Amygdala (tissue), 56 donors: ENCODE measurements at places on chromosomes 7 and 10.

GRCh38 chr10:22222236-22223190 is 4.7 kb upstream of the EBLN1 start:
- no peak for DNase-seq

GRCh38 chr10:116721547-116722392 is 20.6 kb downstream of the HSPA12A start:
- no peak for DNase-seq

GRCh38 chr10:79342811-79343561 is 4.3 kb upstream of the PPIF start:
- no peak for DNase-seq

DNA sequence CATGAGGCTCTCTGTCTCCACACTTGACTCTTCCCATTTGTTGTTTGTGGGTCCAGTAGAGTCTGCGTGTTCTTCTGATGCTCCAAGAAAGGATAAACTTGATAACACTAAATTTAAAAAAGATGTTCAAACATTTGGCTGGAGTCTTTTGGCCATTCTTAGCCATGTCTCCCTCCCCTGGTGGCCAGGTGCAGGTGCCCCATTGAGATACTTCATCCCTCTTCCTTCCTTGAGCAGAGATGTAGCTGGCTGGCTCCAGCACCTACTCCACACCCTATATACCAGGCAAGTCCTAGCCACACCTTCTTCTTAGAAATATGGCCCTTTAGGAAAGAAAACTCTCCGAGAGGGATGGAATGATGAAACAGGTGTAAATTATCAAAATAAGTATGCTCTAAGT is 103.2 kb upstream of the GJD4 start:
- DNase-seq = no peak

DNA sequence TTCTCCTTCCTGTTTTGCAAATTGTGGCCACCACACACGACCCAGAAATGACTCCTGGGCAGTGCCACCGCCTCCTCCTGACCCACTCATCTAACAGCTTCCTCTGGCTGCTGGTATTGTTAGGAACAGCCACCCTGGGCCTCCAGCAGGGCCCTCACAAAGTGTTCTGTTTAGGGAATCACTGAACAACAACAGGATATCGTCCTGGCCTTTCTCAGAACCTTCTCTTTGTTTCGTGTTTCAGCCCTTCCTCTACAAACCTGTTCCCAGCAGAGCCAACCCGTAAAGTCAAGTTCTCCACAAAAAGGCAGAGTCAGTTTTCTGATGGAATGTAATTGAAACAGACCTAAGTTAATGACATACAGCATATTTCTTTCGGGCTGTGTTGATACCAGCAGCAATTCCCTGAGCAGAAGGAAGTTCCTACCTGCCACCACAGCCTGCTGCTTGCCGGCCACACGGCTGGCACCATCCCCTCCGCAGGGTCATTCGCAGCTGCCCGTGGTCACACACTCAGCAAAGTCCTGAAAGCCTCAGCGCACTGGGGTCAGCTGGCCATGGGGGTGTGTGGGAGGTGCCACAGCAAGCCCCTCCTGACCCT is 91.7 kb upstream of the PITRM1 start:
- DNase-seq = no peak

DNA sequence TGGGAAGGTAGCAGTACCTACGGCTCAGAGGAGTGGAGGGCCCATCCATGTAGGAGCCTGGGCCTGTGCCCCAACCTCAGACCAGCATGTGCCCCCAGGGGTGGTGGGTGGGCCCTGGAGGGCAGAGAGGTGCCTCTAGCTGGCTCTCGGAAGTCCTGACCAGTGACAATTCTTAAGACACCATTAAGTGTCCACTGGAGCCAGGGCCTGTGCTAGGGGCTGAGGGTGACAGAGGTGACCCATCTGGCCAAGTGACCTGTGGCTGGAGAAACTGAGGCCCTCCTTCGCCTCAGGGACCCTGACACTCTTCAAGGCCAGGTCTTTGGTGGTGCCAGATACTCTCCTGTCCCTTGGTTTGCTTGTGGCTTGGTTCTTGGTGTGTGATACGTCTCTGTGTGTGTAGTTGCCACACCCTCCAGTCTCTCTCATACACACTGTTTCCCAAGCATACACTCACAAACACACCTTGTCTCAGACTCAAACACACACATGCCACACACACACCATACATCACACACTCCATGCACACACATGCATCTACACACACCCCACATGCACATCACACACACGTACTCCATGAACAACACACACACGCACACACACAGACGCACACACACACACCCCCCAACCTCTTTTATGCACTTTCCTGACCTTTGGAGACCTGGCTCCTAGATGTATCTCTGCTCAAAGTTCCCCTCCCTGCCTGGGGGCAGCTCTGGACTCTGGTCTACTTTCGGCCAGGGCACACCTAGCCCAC is 897 bp upstream of the RAMP3 start:
- no peak for DNase-seq

DNA sequence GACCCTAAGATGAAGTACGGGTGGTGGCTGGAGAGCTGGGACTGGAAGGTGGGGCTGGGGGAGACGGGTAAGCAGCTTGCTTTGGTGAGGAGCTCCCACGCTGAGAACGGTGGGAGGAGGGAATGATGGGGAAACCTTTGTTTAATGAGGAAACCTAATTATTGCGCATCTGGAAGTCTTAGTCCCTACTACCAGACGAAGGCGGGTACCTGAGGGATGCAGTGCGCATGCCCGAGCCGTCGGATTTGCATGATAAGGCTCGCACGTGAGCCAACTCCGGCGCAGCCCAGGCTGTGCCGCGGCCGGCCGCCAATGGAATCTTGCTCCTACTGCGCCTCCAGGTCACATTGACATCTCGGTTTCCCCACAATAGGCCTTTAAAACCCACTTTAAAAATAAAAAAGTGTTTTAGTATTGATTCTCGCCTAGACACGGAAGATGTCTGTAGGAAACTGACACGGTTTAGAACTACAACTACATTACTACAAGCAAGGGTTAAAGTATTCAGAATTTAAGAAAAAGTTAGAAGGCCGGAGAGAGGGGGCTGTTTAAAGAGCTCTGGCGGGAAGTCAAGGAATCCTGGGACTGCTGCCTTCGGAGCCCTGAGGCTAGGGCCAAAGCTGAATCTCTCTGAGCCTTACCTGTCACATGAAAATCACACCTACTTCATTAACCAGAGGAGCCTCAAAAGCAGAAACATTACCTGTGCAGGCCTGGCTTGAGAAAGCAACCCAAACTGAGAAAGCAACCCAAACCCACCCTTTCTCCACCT is 12.1 kb upstream of the DLX6 start:
- DNase-seq = no peak
